CMK (cell line): ENCODE measurements at places on chromosomes 7 and 10.

DNA sequence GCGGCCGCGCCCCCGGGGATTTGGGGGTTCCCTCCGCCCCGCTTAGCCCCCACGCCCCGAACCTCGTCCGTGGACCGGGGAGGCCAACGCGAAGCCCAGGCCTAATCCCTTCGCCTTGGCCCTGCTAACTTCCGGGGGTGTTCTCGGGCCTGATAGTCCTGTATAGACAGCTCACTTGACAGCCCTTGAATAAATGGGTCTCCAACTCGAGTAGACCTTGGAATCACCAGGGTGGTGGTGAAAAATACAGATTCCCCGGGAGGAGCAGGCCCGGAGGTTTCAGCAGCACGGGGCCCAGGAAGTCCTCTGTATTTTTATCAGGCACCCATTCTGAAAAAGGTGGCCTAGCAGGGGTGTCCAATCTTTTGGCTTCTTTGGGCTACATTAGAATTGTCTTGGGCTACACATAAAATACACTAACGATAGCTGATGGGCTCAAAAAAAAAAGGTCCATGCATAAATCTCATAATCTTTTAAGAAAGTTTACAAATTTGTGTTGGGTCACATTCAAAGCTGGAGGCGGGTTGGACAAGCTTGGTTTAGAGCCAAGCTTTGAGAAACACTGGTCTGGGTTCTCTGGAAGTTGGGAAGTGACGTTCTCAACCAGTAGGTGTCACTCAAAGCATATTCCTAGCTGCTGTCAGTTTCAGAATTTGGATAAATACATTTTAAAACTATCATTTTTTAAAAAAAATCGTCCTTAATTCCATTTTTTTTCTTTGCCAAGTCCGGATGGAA, 221.7 kb downstream of the PHTF2 start:
- DNase-seq = peak; percentile 36

- no peak for DNase-seq
These were observed 59.0 kb downstream of the SYPL1 start for GRCh38 chr7:106053109-106053508.

- no peak for DNase-seq
These were observed 39.9 kb upstream of the PPP2R2D start for GRCh38 chr10:131860806-131861440.

GRCh38 chr7:107499731-107500130, 29.9 kb downstream of the GPR22 start:
- no peak for DNase-seq

DNA sequence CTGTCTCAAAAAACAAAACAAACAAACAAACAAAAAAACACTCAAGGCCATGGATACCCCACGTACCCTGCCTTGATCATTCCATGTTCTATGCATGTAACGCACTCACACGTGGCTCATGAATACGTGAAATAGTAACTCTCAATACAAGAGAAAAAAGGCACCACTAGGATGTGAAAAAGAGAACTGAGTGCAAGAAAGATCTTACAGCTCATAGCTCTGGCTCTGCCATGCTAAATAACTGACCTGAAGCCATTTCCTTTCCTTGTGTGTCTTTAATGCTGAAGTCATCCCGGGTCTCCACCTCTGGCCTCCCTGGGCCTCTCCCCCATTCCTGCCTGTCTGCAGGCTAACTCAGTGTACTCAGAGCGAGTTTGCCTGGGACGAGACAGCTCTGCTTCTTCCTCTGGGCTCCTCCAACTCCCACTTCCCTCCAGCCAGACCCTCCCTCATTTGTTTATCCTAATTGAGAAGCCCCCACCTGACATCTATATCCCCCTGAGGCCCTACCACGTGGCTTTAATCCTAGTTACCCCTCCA, 117.3 kb downstream of the PRPF18 start:
- no peak for DNase-seq

DNA sequence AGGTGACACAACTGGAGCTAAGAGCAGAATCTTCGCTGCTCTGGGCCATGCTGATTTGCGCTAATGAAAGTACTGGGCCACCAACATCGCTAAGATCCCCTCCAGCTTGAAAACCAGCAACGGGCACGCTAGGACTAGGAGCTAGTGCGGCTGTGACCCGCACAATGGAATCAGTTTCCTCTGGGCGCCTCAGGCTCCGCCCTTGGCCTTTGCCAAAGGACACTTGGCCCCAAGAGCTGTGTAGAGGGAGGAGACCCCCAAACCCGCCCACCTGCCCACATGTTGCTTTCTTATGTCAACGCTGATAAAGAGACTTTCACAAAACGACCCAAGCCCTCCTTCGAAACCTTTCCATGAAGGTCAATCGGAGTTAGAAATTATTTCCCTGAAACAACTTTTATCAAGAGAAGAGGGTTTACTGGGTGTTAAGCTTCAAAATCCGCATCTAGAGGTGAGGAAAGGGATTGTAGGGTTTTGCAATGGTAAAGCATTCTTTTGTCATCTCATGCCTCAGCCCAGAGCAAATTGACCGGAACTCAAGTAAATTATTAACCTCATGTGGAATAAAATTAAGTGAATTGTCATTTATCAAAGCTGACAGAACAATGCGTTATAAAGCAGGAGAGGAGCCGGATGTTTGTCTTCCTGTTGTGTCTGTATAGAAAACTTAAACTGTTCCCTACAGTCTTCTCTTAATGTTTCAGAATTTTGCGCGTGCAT, 9.4 kb downstream of the ABCB5 start:
- no peak for DNase-seq

- no peak for DNase-seq
These were observed 36.5 kb downstream of the DDIT4 start for GRCh38 chr10:72310241-72310633.

DNA sequence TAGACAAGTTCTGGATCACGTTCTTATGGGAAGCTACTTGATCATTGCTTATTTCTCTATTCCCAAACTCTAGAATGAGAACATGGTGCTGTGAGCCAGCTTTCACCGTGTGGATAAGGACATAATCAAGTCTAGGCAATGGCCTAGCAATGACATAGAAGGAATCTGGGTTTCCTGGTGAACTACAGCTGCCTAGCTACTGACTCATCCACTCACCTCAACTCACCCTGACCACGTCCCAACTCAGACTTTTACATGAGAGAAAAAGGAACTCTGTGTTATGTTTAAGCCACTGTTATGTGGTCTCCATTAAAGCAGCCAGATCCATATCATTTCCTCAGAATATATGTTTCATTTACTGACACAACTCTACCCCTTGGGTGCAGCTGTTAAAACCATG, 18.8 kb upstream of the MET start:
- DNase-seq = no peak

- DNase-seq = no peak
These were observed 166.1 kb upstream of the NRG3 start for GRCh38 chr10:81708929-81709328.

DNA sequence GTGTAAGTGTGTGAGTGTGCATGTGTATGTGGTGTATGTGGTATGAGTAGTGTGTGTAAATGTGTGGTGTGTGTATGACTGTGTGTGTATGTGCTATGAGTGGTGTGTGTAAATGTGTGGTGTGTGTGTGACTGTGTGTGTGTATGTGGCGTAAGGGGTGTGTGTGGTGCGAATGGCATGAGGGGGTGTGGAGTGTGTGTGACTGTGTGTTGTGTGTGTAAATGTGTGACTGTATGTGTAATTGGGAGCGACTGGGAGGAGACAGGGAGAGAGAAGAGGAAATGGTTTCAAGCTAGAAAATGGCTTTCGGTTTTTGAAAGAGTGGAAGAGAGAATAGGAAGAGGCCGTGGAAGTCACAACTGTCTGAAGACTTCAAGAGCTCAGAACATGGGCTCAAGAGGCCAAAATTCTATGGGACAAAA, 23.6 kb upstream of the GATAD1 start:
- DNase-seq = no peak

DNA sequence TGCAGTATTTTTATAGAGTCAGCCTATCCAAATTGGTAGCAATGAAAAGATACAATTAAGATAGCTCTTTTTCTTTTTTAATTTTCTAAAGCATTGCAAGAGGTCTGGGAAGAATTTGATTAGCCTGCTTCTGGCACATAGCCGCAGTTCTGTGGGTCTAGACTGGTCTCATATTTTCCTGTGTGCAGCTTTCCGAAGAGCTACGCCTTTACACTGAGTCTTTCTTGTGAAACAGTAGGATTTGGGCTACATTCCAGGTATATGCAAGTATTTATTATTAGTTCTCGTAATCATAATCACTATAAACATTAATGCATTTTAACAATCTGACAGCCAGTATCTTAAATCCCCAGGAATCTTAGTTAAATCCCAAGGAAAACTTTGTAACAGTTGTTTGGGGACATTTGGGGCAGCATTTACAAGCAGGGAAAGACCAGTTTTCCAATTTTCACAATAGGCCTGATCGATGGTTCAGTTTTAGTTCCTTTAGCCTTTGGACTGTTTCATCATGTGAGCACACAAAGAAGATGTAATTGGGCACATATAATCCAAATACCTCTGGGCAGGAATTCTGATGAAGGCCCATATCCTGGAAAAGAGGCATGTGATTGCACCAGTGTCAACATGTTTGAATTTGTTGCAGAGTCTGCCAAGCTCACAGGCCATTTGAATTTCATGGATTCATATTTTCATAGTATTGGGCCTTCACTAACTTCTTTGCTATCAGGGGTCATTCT, 287.3 kb downstream of the INHBA start:
- no peak for DNase-seq

GRCh38 chr10:132565516-132566209, 28.1 kb downstream of the INPP5A start:
- no peak for DNase-seq

- no peak for DNase-seq
These were observed 296.8 kb upstream of the CACNA2D1 start for GRCh38 chr7:82740246-82740848.

GRCh38 chr10:130897815-130898214, 413.7 kb downstream of the TCERG1L start:
- DNase-seq = no peak

GRCh38 chr7:133190650-133191049, 62.2 kb upstream of the EXOC4 start:
- DNase-seq = no peak

DNA sequence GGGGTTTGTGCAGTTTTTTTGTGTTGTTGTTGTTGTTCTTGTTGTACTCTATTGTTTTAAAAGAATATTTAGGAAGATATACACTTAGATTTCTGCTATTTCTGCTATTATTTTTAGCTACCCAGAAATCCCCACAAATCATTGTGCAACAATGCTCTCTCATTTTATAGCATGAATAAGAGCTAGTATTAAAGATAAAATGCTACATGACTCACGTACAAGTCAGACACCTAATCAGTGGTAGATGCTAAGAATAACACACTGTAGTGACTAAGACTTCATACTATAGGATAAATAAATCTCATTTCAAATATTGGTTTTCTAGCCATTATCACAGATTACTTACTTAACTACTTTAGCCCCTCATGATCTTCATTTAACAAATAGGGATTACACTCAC, 920.5 kb downstream of the KCNMA1 start:
- no peak for DNase-seq

GRCh38 chr7:50552921-50553320, 12.3 kb downstream of the DDC start:
- no peak for DNase-seq

GRCh38 chr10:43689618-43689954, 40.9 kb upstream of the ZNF32 start:
- peak; percentile 27 for DNase-seq

GRCh38 chr7:80950550-80950967, 31.7 kb upstream of the SEMA3C start:
- no peak for DNase-seq

- no peak for DNase-seq
These were observed 74.4 kb downstream of the CYTH3 start for GRCh38 chr7:6197801-6198551.

DNA sequence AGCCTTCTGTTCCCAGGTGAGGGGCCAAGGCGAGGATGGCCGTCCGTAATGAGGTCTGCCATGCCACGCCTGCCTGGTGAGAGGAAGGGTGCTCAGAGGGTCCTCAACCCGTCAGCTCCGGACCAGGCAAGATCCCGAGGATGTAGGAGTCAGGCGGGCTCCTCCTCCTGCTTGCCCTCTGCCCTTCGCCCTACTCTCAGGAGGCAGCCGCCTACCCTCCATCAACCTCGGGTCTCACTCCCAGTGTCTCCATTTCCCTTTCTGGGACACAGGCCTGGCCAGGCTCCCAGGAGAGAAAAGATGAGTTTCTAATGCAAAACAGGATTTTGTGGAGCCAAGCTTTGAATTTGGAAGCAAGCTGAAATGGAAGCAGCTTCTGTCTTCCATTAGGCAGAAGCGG, 184.0 kb downstream of the PTPN20 start:
- DNase-seq = no peak

DNA sequence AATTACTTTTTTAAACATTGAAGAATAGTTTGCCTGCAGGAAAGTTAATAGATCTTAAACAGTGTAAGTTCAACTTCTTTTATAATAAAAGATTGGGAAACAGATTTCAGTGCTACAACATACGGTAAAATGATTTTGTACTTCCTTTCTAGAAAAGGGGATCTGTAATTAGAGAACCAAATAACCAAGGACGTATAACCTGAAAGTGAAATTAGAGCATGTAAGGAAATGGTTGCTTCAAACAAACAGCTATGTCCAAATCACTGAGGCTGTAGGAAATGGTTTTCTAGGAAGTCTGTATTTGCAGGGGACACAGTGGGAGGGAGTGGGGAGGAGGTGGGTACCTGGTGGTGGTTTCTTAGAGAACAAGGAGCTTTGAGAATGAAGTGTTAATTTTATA, 57.9 kb upstream of the EXOC6 start:
- DNase-seq = no peak

DNA sequence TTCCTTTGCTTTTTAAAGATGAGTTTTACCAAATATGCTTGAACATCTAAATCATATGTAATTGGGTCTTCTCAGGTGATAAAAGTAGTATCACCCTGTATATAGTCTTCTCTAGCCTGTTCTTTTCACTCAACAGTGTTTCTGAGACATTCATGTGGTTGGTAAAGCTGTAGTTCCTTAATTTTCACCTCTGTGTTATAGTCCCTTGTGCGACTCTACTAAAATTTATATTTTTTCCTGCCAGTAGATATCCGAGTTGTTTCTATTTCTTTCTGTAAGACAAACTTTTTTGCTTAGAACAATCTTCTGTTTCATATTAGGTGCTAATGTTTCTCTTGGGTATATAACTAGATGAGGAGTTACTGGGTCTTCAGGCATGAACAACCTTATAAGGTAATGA, 35.6 kb downstream of the SYPL1 start:
- no peak for DNase-seq
